GM18507 (cell line): ENCODE measurements at places on chromosomes 11 and 22.

- DNase-seq, result no peak
Observed at GRCh38 chr22:19951346-19951745, 9.7 kb upstream of the TXNRD2 start.

DNA sequence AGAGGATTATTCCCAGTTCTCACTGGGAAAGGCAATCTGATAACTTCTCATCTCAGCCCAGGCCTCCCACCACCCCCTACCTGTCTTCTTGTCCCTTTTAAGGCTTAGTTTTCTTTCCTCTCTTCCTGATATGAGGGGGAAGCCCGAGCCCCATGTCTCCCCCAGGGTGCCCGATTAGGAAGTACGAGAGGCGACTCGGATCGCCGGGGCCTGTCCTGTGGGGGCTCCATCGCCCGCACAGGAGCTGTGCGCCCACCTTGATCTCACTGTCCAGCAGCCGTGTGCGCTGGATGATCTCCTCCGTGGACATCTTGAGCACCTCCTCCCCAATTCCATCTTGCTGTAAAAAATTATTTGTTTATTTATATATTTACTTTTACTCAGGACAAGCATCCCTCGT lies 628 bp downstream of the PSMC3 start:
- no peak for DNase-seq

GRCh38 chr11:848380-848931 lies 5.8 kb downstream of the TSPAN4 start:
- DNase-seq, result peak; percentile 63

DNA sequence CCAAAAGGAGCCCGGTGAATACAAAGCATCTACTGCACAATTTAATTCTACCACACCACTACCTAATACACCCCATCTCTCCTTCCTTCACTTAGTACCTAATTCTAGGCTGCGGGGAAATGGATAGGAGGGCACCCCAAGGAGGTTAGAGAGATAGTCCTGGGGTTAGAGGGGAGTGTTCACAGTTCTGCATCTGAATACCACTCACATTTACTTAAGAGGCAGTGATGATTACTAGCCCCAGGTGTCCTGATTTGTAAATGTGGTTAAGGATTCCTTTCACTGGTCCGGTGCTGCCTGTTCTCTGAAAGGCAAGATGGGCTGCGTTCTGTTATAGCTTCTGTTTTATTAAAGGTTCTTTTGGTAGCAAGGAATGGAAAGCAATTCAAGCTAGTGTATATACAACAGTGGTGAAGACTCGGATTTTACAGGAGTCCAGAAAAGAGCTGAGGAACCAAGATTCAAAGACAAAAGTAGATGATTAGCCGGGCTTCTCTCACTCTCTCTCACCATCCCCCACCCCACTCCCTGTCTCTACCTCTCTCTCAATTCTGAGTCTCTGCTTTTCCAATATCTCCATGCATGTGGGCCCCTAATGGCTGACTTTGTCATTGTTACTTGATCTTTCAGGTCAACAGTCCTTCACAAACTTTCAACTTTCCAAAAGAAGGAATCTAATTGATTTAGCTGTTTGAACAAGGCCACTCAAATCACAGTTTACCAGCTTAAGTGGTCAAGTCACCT lies 8.7 kb upstream of the KCNA4 start:
- DNase-seq, result no peak

DNA sequence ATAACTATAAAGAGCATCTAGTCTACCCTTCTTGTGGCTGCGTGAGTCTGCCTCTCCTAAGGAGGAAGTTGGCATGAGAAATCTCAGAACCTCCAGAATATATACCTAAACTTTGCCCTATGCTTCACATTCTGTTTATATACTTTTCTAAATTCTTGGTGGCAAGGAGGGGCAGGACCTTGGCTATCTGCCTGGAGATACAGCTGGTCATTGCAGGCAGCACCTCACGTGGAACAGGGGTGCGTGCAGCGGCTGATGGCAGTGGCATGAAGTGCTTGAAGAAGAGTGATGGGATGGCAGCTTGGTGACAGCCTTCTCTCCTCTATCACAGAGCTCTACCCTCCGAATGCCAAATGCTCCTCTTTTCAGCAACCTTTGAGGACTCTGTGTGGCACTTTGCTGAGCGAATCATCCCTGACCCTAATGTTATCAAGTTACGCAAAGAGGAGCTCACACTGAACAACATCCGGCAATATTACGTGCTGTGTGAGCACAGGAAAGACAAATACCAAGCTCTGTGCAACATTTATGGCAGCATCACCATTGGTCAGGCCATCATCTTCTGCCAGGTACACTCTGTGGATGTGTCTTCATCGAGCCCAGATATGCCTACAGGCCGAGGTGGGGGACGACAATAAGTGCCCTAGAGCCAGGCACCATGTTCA lies 12.5 kb downstream of the DDX25 start:
- no peak for DNase-seq

DNA sequence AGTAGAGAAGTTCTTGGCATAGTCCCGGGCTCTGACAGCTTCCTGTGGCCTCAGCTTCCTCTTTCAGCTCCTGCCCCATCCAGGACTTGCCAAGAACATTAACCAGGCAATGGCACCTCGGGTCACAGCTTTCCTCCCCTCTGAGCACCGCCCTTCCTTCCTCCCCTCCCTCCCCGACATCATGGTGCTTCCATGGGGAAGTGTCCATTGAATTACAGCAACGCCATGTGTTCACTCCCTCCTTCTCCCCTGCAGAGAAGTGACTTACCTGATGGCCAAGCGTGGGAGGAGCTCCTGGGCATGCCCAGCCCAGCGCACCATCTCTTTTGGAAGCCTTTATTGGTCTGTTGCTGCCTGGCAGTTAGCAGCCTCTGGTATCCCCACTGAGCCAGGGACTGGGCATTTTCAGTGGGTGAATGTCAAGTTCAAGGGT lies 25.8 kb upstream of the DAGLA start:
- DNase-seq, result no peak

DNA sequence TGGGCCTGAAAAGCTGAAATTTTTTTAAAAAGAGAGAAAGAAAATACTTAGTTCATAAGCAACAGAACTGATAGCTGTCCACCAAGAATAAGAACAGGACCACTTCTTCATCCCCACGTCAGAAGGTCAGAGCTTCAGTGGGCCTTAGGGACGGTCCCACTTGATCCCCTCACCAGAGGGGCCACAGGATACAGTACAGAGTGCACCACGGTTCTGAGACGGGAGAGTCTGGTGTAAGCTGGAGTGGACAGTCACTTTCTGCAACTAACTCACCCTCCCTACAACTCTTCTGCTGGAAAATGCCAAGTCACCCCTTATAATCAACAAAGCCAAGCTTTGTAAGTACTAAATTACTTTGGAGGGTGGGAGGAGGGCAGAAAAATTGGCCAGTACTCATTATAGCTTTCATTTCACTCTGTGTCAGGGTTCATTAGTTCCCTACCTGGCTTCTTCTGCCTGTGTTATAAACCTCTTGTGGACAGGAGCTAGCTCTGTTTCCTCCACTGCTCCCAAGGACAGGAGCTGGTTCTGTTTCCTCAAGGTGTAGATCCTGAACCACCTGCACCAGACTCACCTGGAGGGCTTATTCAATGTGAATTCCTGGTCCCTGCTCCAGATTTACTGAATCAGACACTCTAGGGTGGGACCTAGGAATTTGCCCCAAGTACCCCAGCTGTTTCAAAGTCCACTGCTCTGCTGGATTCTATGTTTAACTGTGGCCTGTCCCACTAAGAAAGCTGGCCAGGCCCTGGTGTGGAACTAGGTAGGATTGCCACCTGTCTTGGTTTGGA lies 39.6 kb downstream of the SCGB1A1 start:
- DNase-seq, result no peak

DNA sequence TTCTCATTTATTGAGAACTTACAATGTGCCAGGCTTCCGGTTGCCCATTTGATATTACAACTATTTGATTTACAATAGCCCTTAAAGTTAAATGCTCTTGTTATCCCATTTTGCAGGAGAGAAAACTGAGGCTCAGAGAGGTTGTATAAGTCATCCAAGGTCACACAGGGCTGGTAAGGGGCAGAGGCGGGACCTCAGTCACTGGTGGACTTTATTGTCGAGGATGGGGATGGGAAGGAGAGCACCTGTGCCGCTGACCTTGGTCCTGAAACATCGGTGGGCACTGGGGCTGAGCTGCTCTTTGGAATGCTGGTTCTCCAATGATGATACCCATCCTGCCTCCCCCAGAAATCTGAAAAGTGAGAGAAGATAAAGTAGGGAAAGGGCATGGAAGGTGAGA lies 265.4 kb downstream of the MIAT start:
- DNase-seq, result no peak
